Activated T-cell treated with anti-CD3 and anti-CD28 coated beads for 24 hours (primary cell): ENCODE measurements at places on chromosomes 1 and 21.

GRCh38 chr21:34075760-34076660, 2.6 kb downstream of the MRPS6 start:
- no peak for DNase-seq

GRCh38 chr1:55702064-55702463, 486.9 kb upstream of the USP24 start:
- no peak for DNase-seq

DNA sequence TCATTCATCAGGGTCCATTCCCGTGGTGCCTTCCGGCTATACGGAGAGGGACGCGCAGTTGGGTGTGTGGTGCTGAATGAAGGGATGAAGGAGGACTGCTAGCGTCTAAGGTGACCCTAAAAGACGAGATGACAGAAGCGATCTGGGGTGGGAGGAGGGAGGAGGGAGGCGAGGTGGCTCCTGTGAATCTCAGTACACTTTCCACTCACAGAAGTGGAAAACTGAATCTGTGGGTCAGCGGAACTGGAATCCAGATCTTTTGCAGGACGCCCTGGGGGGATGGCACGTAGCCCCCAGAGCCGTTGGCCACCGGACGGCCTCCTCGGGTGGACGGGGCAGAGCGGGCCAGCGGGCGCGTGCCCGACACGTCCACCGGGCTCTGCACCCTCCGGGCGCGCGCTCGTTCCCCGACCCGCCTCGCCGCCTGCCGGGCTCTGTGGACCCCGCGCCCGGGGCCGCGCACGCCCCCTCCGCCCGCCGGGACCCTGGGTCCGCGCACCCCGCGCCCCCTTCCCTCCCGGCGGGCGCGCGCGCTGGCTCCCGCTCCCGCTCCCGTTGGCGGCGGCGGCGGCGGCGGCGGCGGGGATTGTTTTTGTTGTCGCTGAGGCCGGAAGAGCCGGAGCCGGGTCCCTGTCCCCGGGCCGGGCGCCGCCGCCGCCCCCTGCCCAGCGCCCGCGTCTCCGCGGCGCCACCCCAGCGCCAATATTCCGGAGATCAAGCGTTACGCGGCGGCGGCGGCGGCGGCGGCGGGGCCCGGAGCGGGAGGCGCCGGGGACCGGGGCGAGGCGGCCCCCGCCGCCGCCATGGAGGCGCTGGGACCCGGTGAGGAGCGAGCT, at the start of gene AGO4:
Gene AGO4, plus strand, starts transcription at position 403 of the 836 bp plus-strand sequence. Its CDS starts 401 bp downstream, at position 804.
- DNase-seq = peak; percentile 15

DNA sequence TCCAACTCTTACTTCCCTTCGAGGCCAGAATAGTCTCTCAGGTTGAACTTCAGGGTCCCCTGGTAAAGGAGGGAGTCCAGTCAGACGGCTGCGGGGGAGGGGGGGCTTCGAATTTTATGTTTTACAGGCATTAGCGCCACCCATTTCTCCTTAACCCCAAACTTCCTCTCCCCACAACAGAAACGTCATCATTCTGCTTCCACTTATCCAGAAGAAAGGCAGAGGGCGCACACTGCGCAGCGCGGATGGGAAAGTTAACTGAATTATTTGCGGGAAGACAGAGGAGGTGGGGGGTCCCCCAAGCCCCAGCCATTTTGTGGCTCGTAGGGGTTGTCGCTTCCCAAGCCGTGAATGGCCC, 529 bp upstream of the PRMT2 start:
- no peak for DNase-seq

DNA sequence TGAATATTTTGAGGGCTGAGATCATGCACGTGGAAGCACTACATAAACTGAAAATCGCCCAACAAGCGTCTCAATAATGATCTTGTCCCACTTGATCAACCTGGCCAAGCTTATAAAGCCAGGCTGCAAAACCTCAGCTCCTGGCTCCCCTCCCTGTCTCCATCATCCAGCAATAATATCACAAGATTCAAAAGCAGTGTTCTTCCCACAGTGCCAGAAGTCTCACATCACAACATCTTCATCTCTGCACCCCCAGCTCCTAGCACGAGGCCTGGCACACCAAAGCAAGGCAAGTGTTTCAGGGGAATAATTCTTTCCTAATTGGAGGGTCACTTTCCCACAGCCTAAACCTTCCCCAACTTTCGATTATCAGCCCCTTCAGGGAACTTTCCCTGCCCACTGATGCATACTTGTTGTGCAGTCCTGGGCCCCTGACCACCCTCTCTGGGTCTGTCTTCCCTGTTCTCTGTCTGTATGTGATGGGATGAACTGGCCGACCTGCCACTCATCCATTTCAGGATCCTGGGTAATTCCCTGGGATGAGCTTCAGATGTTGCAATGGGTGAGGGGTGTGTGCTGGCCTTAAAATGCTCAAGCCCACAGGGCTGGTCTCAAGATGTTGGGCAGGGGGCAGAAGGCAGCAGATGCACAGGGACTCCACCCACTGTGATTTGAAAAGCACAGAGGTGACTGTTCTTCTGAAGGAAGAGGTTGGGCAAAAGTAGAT, 129.0 kb downstream of the DMRTB1 start:
- no peak for DNase-seq

DNA sequence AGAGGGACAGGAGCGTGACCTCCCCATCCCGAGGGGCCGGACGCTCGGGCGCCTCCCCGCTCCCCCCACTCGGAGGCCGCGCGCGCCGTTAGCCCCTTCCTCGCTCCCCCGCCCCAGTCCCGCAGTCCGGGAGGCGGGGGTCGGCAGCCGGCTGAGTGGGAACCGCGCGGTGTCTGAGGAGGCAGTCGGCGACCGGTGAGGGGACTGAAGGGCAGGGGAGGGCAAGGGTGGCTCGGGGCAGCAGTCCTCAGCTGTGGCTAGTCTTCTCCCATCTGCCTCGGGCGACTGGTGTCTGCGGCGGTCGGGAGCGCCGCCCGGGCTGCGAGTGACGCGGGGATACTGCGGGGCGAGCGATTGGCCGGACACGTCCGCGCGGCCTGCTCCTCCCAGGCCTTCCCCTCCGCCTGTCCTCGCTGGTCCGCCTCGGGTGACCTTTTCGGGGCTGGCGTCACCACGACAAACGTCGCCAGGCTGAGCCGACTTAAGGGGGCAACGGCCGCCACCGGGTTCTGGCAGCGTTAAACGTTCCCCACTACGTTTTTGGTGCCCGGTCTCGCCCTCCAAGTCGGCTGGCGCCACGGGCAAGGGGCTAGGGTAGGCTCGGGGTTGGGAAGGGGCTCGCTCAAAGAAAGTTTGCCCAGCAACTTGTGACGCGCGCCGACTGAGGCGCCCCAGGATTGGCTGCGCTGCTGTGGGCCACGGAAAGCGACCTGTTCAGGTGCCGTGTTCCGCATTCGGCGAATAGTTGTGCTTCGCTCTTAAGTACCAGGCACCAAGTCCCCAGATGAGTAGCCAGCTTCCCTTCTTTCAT, 538 bp downstream of the ZNF672 start:
- peak; percentile 75 for DNase-seq
